ENCODE measurements at places on chromosomes 4 and X.

DNA sequence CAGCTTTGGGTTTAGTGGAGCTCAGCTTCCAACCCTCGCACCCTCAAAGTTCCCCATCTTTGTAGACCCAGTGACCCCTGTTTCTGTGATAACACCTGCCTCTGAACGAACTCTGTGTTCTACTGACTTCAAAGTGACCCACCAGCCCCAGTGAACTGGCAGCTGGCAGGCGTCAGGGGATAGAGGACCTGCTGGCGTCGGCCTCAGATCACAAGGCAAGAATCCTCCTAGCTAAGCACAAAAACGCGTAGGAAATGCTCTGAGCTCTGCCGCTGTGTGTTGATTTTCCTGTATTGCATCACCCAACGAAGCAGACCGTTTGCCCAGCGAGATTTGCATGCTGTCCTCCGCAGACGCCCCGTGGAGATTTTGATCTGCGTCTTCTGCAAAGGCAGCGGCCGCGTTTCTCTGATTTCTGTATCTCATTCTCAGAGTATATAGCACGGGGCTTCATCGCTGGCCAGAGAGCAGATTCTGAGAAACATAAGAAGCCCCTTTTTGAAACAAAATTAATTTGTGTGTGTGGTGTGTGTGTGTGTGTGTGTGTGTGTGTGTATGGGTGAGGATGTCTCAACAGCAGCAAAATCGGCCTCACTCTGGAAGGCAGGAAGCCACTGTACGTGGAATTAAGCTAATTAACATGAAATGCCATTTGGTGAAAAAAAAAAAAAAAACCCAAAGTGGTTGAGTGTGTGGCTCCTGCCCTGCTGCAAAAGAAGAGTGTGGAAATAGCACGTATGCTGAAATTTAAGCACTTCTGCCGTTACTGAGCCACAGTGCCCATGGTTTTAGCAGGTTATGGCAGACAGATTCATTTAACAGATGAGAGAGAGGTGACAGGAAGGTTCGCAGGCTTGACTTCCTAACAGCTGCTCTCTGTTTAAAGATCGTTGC is 29.2 kb upstream of the ASMTL start:
- DNase-seq, result peak; percentile 91

GRCh38 chrX:114976292-114976691 is 41.1 kb downstream of the IL13RA2 start:
- no peak for DNase-seq

- DNase-seq, result peak; percentile 29
These were observed at the start of gene STOX2 for GRCh38 chr4:183905081-183905592. STOX2 (plus strand) TSS chr4:183905307; CDS start chr4:183906791, 1,484 bp downstream.

- no peak for DNase-seq
These were observed 10.0 kb upstream of the HAND2 start for GRCh38 chr4:173539986-173540385.

Measured in activated CD4-positive, alpha-beta T cell treated with anti-CD3 and anti-CD28 coated beads, Interleukin-2, amount 50 U/mL, for 16 hours (primary cell).